ENCODE measurements at places on chromosomes 7 and 10. TPM values are rescaled to one million over a fixed set of nuclear protein-coding genes. Genes with fewer than 3 reads are reported as not detected.

The FRMD4A gene
- total RNA-seq, result 16.2 TPM

The PRLHR gene
- total RNA-seq, result 0.05 TPM

The PPP1R3C gene
- 1.2 TPM for total RNA-seq

- DNase-seq, result peak; percentile 69
Observed at GRCh38 chr7:128112781-128113221, 81.6 kb upstream of the LRRC4 start.

DNA sequence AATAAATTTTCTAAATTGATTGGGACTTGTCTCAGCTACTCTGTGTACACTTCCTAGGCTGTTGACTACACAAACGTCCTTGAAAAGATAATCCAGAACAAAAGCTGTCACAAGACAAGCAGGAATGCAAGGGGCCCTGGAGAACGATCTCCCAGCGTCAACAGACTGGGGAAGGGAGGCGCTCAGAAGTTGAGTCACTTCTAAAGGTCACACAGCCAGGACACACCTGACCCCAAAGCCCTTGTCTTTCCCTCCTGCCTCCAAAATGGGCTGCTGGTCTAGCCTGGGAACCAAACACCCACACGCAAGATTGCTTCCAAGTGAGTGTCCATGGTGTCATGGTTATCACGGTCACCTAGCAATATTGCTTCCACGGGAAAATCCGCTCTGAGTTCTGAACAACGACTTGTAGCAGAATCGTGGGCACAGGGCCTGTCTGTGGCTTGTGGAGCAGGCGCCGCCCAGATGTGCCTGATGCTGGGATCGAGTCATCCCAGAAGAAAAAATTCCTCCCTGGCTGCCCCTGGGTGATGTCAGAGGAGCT is 49.8 kb downstream of the SPOCK2 start:
- no peak for DNase-seq

DNA sequence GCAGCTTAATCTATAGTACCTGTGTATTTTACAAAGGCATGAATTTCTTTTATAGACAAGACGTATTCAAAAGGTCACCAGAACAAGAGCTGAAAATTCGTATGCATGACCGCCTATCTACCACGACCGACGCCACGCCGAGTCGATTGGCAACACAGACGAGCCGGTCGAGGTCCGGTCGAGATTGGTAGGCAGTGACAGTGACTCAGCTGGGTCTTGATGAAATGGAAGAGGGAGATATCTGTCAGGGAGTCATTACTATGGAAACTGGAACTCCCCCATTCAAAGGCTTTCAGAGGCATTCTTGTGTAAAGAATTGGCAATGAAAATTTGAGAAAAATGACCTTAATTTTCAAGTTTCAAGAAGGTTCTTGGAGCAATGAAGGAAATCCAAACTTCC is 2.1 kb downstream of the ATP5MK start:
- no peak for DNase-seq

Data from thymus (tissue), 14 donors.